ENCODE measurements at places on chromosomes 1 and 21. TPM values are rescaled to one million over a fixed set of nuclear protein-coding genes. Genes with fewer than 3 reads are reported as not detected.

The MFSD2A gene
- 3.1 TPM for total RNA-seq

The SPOCD1 gene
- 47.2 TPM for total RNA-seq

The UBE2U gene
- not detected for total RNA-seq

The C1orf87 gene
- total RNA-seq = not detected

The IL24 gene
- total RNA-seq = not detected

The AMY1B gene
- total RNA-seq = not detected

The CA14 gene
- total RNA-seq = not detected

The ENAH gene
- total RNA-seq = 47.0 TPM

The FMOD gene
- total RNA-seq = 0.84 TPM

The CD5L gene
- total RNA-seq = not detected

The LIPI gene
- not detected for total RNA-seq

The PADI2 gene
- 0.13 TPM for total RNA-seq

The DENND4B gene
- total RNA-seq = 23.9 TPM

The CYP4X1 gene
- 0.33 TPM for total RNA-seq

The HFM1 gene
- 1.9 TPM for total RNA-seq

The KRTAP21-2 gene
- total RNA-seq = not detected

The KRTAP12-1 gene
- not detected for total RNA-seq

The ARTN gene
- total RNA-seq = 0.05 TPM

The AP4B1 gene
- 17.0 TPM for total RNA-seq

All from mammary microvascular endothelial cell (primary cell).